ENCODE measurements at places on chromosomes 1 and 21. TPM values are rescaled to one million over a fixed set of nuclear protein-coding genes. Genes with fewer than 3 reads are reported as not detected.

The OR2AK2 gene
- total RNA-seq: 0.22 TPM

The CHRNB2 gene
- total RNA-seq: not detected

The PTPN14 gene
- 0.03 TPM for total RNA-seq

The HES3 gene
- not detected for total RNA-seq

The SPATA1 gene
- 0.11 TPM for total RNA-seq

The CR2 gene
- 1.2 TPM for total RNA-seq

The HMCN1 gene
- total RNA-seq: 0.14 TPM

The AADACL4 gene
- not detected for total RNA-seq

The CSMD2 gene
- total RNA-seq: not detected
